ENCODE measurements at places on chromosomes 1 and 21.

DNA sequence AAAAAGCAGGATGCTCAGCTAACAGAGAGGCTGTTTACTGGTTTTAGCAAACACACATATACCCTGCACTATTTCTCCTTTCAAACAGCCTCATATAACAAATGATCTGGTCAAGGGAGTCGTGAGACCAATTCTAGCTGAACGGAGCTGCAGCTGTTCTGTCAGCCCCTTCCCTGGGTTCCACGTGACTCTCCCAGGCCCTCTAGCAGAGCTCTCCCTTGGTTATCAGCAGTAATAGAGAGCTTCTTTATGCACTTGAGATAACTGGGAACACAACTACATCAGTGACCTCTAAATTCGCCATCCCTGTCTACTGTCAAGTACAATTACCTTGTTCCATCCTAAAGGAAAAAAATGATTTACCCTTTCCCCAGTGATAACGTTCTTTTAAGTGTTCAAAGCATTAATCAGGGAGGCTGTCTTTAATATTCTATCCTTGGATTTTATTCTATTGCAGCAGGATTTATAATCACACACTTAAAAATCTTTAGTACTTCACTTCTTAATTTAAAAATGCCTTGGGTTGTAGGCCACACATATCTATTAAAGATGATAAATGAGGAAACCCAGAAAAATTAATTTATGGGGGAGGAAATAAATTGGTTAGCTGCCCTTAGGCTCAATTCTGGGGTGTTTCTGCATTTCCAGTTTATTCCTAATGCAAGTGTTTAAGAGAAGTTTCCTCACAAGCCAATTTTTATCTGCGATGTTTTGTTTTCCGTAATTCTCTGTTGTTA is 28.2 kb downstream of the PTGER3 start:
- DNase-seq = no peak

DNA sequence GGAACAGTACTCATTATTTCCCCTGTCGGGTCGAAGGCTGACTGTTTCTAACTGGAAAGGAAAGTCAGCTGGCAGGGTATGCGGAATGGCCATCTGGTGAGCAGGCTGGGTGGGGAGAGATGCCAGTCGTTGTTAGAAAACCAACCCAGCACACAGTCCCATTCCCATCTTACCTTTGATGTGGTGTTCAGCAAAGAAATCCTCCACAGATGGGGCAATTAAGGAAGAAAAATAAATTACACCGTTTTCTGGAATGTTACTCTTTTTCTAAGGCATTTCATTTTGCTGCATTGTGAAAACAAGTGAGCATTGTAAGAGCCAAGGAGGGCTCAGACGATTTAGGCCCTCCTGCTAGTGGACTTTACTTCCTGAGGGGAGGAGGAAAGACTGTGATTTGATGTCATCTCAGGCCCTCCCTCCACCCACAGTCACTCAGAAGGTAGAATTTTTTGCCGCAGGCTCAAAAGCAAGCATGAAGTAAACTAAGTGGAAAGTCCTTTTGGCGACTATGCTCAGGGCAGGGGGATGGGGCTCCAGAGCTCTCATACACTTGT is at the start of gene SLC16A4:
Gene SLC16A4 (minus strand): TSS at position 335 of the 554 bp plus-strand sequence. CDS start 1,703 bp downstream, outside the sequence.
- DNase-seq = no peak

DNA sequence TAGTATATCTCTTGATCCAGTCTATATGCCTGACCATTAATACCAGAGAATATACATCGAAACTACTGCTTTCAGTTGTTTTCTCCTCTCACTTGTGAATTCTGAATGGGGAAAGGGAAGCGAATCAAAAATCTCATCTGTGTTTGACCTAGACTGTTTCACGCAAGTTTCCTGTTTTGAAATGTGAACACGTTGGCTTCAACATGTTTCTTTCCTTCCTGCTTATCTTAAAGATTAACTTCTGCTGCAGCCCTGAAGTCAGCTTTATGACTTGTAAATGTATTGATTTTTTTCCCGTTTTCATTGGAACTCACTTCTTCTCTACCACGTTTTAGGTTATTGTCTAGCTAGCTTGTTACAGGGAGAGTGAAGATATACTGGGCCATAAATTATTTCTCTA is 49.9 kb downstream of the SNX27 start:
- no peak for DNase-seq

DNA sequence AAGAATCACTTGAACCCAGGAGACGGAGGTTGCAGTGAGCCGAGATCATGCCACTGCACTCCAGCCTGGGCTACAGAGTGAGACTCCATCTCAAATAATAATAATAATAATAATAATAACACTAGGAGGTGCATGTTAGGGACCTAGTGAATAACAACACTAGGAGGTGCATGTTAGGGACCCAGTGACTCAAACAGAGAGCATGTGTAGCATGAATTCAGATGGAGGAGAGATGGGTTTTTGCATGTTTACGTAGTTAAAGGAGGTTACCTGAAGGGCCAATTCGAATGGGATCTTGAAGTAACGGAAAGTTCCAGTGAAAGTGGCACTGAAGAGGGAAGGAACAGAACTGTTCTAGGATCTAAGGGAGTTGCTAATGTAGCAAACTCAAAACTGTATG is 7.1 kb upstream of the KCNK1 start:
- DNase-seq = no peak

DNA sequence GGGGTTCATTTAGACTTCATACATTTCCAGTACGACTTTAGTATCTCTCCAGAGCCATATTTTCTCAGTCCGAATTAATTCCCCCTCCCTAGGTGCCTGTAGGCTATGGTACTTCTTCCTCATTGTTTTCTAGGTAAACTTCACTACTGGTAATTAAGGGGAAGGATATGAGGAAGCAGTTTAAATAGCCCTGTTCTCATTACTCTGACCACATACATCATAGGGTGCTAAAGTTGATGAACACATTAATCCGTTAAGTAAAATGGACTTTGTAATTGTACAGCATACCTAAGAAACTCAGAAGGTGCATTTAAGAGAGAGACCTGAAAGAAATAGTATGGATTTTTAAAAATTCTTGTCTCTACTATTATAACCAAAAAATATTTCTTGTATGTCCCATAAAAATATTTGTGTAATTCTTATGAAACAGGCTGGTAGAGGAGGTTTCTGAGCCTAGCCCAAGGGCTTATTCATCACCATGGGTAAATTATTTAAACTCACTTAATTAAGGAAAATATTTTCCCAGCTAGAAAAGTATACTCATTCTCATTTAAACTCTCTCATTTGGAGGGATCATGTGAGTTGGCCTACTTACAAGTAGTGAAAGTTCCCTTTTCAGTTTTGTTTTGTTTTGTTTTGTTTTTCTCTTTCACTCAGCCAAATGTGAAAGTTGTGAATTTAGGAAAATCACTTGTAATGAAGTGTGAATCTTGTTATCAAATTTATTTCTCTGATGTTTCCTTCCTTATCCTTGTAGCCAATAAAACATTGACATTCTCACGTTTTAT is 2.0 kb downstream of the PRMT6 start:
- no peak for DNase-seq

- no peak for DNase-seq
Observed at GRCh38 chr1:1371746-1372711, 3.0 kb downstream of the AURKAIP1 start.

- DNase-seq = no peak
Observed at GRCh38 chr1:33697816-33698215, 166.1 kb upstream of the HMGB4 start.

DNA sequence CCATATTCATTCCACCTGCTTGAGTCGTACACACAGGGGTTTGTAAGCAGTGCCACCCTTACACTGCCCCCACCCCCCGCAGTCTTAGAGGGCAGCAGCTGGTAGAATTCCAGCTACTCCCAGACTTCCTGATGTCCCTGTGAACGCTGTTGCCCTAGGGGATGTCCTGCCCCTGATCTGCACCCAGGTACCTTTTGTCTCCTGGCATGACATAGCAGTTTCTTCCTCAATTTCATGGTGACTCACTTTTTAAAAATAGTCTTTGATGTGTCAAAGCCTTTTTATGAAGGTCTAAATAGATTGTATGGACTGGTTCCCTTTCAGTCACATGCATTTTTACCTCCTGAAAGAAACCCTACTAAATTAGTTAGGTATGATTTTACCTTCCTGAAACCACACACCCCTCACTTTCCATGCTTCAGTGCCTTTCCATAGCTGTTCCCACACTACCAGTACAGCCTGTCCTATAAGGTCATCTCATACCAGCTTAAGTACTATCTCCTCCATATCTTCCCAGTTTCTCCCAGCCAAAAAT is 76.4 kb downstream of the ST3GAL3 start:
- no peak for DNase-seq
